Activated T-helper 1 cell treated with anti-CD3 and anti-CD28 coated beads, Interleukin-12 subunit alpha, Interleukin-12 subunit beta, Interleukin-2, Interleukin-4 antibody, amounts not matched to agents 30 ng/mL and 10 ng/mL and 1 ng/mL, durations not matched to agents 14 hours and 24 hours and 36 hours (primary cell): ENCODE measurements at places on chromosomes 1 and 21. TPM values are rescaled to one million over a fixed set of nuclear protein-coding genes. Genes with fewer than 3 reads are reported as not detected.

DNA sequence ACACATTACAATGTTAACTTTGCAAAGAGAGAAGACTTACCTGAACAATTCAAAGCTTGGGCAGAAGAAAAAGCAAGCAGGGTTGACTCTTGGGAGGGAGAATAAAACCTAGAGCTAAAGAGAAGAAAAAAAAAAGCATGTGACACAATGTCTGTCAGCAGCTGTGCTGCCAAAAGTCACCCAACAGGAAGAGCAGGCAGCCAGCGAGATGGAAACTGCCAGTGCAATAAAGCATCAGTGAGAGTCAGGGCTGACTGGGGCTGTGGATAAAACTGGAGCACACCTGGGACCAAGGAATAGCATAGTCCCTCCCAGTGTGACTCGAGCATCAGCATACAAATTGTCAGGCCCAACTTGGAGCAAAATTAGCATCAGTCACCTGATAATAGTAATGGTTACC is 65.0 kb upstream of the SLC22A15 start:
- no peak overlapping the region for H3K4me3 ChIP-seq
- DNase-seq = no peak
- no peaks in the 10 kb centered on the region for H3K4me1 ChIP-seq
- H3K27ac ChIP-seq = no peak overlapping the region

ACTN2 gene
- 0.10 TPM in 1 of 2 replicates, not detected in the other for total RNA-seq

ZCCHC17 gene
- total RNA-seq = 24.1 and 24.7 TPM in 2 replicates

CHIT1 gene
- total RNA-seq = 0.15 and 0.52 TPM in 2 replicates

CMPK1 gene
- 98.2 and 100.0 TPM in 2 replicates for total RNA-seq

DNA sequence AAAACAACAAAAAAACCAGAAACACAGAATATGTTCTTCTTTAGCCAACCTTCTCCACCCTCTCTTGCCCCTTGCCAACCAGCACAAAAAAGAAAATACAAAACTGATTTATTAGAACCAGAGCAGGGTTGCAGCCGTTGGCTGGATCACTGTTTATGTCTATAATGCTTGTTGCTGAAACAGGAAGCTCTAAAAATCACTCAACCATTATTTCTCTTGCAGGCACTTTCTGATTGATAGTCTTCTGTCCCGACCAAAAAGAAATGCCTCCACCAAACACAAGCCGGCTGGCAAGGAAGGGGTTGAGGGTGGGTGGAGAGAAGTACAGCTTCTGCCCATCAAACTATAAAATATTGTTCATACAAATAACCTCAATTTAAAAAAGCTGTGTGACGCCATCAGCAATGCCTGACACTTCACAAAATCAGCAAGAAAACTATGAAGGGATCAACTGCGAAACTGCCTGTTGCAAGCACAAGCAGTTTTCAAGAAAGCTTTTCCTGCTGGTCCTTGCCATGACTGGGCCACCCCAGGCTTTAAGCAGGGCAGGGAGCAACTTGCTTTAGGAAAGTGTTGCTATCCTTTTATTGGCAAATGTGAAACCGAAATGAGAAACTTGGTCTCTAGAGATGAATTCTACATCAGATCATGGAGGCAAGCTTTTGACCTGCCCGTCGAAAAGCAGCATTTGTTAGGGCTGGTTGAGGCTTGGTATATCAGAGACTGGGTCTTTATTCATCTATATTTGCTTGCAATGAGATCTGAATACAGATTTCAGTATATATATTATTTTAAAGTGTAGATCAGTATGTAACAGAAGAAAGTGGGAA is 174.2 kb downstream of the RUNX1 start:
- H3K27ac ChIP-seq = no peak overlapping the region
- peaks cover 48% of the 10 kb centered on the region for H3K4me1 ChIP-seq
- no peak for DNase-seq
- peaks cover 63% of the 10 kb centered on the region for H3K36me3 ChIP-seq
